ENCODE measurements at places on chromosomes 13 and 19.

DNA sequence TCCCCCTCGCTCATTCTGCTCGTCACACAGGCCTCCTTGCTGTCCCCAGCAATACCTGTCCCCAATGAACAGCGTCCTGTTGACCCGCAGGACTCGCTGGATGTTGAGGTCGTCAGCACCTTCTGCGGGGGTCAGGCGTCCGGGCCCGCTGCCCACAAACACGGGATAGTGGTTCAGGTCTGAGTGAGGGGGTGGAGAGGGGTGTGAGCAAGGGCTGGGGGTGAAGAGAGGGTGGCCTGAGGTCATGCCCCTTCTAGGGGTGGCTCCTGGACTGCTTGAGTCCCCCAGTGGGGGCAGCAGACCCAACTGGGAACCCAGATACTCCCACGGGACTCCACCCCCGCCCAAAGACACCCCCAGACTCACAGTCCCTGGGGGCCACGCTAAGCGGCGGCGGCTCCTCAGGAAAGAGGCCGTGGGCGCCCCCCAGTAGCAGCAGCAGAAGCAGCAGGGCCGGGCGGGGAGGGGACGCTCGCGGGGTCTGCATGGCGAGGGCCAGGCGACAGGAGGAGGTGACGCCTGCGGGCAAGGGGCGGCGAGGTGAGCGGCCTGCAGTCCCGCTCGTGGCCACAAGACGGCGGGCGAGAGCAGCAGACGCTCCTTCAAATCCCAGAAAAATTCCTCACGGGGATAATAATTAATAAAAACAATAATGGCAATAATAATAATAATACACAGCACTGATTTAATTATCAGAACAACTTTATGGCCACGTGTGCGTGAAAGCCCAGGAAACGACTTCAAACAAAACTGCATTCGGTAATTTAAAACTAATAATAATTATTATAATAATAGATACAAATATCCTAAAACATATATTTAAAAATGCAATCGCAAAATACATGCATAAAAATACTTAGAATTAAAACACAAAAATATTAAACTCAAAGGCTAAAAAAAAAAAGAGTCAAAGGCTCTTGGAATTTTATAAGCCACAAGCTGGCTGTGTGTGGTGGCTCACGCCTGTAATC is 1.2 kb downstream of the SEMA6B start:
- no peak for DNase-seq

DNA sequence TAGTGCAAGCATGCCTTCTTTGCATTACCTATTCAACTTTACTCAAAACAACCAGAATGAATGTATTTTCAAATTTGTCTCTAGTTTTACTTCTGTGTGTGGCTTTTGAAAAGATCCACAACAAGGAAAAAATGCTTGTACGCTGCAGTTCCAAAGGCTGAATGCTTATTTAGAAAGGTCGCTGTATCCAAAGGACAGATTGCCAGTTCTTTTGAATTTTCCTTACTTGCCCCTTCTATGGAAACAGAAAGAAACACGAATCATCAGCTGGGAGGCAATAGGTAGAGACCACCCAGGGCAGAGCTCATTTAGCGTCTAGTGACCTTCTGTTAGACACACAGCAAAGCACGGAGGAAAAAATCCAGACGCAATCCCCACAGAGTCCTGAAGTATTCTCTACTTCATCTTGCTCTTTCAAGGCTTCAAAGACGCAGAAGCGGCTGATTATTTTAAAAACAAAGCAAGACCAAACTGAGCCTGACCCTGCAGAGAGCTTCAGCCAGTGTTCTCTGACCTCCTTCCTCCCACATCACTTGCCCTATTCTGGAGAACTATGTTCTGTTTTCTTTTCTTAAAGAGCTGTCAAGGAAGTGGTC is 674.6 kb upstream of the SGCG start:
- DNase-seq: no peak

DNA sequence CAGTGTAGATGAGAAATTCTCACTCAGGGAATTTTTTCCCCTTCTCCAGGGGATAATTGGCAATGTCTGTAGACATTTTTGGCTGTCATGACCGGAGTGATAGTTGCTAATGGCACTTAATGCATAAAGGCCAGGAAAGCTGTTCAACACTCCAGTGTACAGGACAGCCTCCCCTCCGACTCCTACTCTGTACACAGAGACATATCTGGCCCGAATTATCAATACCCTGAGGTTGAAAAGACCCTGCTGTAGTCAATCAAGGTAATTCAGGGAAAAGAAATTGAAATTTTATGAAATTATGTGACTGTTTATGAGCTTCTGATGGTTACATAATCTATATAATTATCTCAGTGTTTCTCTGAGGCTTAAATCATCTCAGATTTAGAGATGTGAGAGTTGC is 720.7 kb downstream of the OLFM4 start:
- DNase-seq: no peak

- DNase-seq: no peak
These were observed 9.0 kb upstream of the CIRBP start for GRCh38 chr19:1259876-1260748.

DNA sequence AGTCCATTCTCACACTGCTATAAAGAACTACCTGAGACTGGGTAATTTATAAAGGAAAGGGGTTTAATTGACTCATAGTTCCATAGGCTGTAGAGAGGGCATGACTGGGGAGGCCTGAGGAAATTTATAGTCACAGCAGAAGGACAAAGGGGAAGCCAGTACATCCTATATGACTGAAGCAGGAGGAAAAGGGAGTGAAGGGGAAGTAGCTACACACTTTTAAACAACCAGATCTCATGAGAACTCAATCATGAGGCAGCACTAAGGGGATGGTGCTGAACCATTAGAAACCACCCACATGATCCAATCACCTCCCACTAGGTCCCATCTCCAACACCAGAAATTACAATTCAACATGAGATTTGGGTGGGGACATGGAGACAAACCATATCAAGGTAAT is 209.1 kb downstream of the DIAPH3 start:
- no peak for DNase-seq

Measured in NCI-H2029 (cell line).